Activated CD4-positive, alpha-beta T cell treated with anti-CD3 and anti-CD28 coated beads, Interleukin-2, amount 50 U/mL, for 16 hours (primary cell): ENCODE measurements at places on chromosomes 7 and 10.

DNA sequence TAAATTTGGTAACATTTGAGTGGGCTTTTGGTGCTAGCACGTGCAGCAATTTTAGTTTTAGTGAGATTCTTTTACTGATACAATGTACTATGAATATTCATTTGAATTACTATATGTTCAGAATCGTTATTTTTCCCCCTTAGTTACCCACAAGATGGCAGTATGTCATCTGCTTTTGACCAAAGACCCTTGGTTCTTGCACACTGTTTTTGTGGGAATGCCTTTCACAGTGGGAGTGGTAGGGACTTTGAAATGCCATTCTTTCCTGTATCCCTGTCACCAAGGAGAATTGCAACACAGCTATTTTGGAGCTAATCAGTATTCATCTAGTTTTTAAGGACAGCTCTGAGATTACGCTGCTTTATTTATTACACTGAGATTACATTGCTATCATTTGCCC is 40.6 kb downstream of the SEC23IP start:
- DNase-seq, result no peak

DNA sequence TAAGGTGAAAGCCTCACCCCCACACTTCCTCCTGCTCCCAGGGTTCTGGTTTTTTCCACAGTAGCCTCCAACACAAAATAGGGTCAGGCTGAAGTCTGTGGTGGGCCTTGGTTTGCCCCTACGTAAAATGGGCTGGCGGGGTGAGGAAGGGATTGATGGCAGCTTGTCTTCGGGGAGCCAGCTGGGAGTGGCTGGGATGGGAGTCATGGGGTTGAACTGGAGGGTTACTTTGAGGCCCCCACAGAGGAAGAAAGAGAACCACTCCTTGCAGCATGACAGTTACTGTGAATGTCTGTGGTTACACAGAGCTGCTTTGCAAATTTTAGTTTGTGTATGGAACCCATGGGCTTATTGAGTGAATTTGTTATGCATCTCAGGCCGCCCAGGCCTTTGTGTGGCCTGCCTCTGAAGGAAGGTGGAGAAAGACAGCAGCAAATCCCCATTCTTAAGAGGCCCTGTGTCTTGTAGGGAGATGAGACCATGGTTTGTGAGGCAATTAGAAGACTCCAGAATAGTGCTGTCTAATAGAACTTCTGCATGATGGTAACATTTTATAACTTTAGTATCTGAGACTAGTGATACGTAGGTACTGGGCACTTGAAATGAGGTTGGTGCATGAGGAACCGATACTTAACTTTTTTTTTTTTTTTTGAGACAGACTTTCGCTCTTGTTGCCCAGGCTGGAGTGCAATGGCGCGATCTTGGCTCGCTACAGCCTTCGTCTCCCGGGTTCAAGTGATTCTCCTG is 8.1 kb downstream of the TRIM8 start:
- DNase-seq, result no peak

DNA sequence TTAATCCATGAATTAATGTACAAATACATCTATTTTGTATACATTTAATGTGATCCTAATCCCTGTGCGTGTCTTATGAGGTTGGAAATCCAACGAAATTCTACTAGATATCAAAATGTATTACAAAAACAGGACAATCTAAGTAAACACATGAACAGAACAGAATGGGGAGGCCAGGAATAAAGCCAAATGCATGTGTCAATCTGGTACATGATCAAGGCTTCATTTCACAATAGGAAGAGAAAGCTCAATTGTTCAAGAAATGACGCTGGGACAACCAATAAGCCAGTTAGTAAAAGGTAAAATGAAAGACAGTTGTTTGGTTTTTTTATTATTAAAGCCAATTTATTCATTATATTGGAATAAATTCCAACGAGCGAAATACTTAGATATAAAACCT is 83.0 kb downstream of the COL13A1 start:
- DNase-seq, result no peak

DNA sequence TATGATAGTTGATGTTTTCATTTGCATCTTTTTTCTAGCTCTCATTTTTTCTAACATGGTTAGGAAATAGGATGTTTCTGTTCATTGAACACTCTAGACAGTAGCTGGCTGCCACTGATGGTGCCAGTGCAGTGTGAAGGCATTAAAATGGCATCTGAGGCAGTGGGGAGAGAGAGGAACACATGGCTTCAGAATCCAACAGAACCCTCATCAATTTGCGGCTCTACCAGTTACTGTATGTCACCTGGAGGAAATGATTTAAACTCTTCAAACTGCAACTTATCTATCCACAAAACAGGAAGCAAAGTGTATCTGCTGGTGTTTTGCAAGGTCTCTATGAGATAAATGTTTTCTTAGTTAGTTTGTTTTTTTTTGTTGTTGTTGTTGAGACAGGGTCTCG is 305.2 kb upstream of the PRKCQ start:
- no peak for DNase-seq

- DNase-seq, result no peak
Measured at GRCh38 chr10:76297780-76298281, 866.4 kb downstream of the LRMDA start.

DNA sequence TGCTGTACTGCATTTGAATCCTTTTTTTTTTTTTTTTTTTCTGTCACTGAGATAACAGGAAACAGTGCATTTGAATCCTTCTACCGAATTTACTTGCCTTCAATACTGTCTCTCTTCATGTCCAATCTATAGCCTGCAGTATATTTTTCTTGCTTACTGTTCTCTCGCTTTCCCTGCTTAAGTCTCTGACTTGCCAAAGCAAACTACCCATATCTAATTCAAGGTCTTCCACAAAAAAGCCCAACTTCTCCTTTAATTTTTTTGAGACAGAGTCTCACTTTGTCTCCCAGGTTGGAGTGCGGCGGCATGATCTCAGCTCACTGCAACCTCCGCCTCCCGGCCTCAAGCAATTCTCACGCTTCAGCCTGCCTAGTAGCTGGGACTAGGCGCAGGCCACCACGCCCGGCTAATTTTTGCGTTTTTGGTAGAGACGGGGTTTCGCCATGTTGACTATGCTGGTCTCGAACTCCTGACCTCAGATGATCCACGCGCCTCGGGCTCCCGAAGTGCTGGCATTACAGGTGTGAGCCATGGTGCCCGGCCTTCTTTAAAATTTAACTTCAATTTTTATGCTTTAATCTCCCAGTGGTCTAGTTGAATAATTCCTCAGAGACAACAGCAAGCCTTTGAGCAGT is 882 bp downstream of the PDCD11 start:
- DNase-seq, result no peak

- DNase-seq, result no peak
Measured at GRCh38 chr10:67771200-67771599, 66.8 kb downstream of the DNAJC12 start.

DNA sequence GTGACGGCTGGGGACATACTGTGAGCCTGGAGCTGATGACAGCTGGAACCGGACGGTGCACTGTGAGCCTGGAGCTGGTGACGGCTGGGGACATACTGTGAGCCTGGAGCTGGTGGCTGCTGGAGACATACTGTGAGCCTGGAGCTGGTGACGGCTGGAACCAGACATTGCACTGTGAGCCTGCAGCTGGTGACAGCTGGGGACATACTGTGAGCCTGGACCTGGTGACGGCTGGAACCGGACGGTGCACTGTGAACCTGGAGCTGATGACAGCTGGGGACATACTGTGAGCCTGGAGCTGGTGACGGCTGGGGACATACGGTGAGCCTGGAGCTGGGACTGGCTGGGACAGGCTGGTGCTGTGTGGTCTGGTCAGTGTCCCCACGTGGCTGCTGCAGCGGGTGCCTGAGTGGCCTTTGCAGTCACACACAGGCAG is 47.9 kb downstream of the PTPRN2 start:
- DNase-seq, result no peak

DNA sequence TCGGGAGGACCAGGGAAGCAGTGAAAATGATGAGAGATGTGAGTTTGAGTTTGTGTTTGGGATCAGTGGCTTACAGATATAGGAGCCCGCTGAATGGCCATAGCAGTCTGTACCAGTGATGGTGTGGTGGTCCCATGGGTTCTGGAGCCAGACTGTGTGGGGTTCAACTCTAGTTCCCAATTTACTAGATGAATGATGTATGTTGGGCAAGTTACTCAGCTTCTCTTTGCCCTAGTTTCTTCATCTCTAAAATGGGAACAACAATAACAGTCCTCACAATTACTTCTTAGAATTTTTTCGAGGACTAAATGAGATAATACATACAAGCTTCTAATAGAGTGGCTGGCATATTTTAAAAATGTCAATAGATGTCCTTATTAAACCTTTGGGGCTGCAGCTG is 184.4 kb downstream of the WNT2 start:
- DNase-seq, result no peak

DNA sequence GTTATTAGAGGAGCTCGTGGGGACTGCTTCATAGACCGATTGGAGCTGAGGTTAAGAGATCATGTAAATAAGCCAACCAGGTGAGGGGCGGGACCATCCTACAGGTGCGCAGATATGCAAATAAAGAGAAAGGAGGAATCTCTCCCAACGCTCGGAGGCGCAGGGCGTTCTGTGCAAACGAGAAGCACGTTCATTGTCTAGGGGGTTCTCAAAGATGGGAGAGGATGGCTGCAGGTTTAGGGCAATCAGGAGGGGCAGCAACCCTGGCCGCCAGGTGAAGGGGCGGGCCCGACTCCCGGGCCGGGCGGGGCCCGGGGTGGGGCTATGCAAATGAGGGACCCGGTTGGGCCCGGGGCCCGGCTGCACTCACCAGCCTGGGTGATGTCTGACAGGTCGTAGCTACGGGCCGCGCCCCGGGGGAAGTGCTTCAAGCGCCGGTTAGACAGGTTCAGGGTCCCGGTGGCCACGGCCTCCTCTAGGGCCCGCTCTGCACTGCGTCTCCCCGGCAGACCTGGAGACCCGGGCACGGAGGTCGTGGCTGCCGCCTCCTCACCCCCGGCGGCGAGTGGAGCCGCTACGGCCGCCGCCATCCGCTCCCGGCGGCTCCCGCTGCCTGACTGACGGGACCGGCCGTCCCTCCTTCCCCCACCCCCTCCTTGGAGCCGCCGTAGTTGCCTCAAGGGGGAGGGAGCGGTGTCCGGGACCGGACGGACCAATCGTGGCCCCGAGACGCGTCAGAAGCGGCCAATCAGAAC is at the start of gene LRCH4:
Gene LRCH4 (minus strand): TSS at position 619 of the 755 bp plus-strand sequence. CDS start 29 bp downstream, at position 590.
- peak; percentile 49 for DNase-seq

- DNase-seq, result no peak
Measured at GRCh38 chr10:131577178-131577555, 265.6 kb upstream of the TCERG1L start.

DNA sequence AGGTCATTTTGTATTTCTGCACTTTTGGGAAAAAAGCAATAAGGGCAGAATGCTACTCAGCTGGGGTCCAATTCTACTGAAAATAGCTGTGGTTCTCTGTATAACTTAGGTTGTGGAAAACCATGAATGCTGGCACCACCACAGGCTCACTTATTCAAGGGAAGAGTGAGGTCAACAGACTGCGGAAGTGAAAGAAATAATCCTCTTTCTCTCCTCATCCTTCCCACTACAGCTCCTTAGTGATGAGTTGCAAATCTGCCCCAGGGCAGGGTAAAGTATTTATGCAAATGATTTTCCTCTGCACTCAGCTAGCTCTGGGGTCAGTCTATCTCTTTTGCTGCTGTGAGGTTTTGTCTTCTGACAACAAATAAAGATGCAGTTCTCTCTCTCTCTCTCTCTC is 74.1 kb upstream of the PTPRZ1 start:
- no peak for DNase-seq

DNA sequence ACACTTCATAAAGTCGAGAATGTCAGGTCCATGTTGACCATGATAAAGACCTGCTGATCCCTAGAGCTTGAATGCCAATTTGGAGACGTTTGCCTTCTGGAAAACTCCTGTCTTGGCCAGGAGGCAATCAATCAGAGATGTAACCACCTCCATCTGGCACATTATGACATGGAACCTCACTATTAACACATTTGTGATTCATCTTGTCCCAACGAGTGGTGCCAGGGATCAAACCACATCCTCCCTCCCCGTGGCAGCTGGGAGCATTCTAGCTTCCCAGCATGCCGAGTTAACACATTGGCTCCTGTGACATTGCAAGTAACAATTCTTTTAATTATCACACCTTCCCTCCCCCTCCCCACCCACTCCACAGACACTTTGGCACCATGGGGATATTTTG is 84.0 kb upstream of the PPP1R17 start:
- DNase-seq, result no peak

- peak; percentile 62 for DNase-seq
Measured at GRCh38 chr10:12656518-12657142, 307.3 kb downstream of the CAMK1D start.

- DNase-seq, result no peak
Measured at GRCh38 chr7:29806208-29806994, at the start of gene WIPF3. Gene WIPF3 (plus strand): TSS chr7:29806508. CDS start chr7:29834725, 28,217 bp downstream.

DNA sequence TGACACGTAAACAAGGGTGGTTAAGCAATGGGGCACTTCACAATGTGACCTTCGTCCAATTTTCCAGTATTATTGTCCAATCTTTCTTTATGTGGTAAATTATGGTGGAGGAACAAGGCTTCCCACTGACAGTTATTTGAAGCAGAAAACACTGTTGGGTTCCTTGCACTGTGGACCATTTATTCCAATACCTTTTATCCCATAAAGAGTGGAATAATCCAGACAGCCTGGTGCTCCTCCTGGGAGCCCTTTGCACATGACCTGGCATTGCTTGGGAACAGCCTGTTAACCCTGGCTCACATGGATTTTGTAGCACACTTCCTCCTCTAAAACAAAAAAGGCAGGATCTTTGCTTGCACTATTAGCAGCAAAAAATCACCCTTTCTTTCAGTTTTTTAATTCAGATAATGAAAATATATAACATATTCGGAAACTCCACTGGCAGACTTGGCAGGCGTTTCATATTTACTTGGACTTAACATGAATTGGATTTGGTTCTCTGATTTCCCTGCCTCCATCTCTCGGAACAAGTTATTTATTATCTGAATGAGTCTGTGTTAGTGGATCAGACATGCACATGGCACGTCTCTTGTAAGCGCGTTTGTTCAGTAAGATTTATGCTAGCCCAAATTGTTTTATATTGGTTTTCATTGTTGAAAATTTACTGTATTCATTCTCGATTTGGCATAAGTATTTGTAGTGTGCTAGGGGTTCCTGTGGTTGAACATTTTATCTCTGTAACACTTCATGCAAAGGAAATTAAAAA is 59.3 kb downstream of the BMPER start:
- DNase-seq, result no peak

DNA sequence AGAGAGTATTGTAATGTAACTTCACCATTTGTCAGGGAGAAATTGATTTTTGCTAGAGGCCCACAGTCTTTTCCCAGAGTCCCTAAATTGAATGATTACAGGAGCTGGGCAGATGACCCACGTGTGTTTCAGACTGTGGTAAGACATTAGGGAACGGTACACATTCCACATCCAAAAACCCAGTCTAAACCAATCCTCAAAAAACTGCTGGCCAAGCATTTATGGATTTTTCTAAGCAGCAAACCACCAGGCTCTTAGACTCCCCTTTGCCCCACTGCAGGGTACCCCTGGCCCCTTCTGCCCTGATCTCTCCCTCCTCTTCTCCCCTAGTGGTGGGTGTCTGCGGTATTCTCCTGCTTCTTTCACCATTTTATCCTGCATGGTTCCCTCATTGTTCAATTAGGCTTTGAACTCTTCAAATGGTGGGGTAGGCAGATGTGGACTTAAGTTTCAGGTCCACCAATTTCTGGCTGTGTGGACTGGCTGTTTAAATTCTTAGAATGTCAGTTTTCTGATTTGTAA is 135.5 kb upstream of the SORCS3 start:
- no peak for DNase-seq

- DNase-seq, result no peak
Measured at GRCh38 chr10:83432261-83433045, 706.9 kb upstream of the GHITM start.
